ENCODE measurements at places on chromosomes 12 and 14.

GRCh38 chr14:23629832-23630396 lies 6.2 kb upstream of the DHRS2 start:
- peak; percentile 25 for ATAC-seq

- peak; percentile 54 for ATAC-seq
Observed at GRCh38 chr14:50001151-50001998, 108.5 kb downstream of the ARF6 start.

- peak; percentile 55 for ATAC-seq
Observed at GRCh38 chr14:88013750-88014349, 8.9 kb downstream of the GPR65 start.

DNA sequence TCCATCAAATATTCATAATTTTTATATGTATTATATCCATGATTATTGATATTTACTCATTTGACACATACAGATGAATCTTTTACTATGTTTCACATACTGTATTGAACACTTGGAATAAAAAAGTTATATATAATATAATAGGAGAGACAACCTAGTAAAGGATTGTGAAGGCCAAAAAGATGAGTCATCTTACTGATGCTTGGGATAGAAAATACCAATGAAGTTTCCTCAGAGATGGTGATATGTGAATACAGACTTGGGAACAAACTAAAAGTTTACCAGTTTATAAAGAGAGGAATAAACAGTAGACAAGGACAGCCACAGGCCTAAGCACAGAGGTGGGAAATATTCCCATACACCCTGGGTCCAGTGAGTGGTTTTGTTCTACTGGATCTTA lies 743.9 kb upstream of the FLRT2 start:
- ATAC-seq, result no peak

GRCh38 chr12:116827432-116827831 lies 53.8 kb downstream of the HRK start:
- ATAC-seq, result no peak

DNA sequence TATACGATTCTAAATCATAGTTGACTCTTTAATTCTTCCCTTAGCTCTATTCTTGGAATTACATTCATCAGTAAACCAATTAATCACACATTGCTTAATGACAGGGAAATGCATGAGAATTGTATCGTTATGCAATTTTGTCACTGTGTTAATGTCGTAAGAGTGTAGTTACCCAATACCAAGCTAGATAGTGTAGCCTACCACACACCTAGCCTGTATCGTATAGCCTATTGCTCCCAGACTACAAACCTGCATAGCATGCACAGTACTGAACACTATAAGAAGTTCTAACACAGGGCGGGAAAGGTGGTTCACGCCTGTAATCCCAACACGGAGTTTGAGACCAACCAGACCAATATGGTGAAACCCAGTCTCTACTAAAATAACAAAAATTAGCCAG lies 24.7 kb downstream of the HNRNPC start:
- ATAC-seq, result no peak

DNA sequence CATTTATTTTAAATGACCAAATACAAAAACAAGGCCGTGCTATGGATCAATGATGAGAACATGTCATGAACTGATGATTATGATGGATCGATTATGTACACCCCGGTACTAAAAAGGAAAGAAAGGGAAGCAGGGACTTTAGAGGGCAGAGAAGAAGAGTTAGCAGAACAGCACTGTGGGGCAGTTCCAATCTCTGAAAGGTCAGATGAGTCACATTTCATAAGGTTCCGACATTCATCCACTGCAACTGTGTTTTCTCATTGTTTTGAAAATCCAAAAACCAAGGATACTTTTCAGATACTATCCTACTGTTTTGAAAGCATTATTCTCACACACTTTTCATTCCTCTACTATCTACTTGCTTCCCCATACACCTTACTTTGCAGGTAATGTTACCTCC lies 169.3 kb downstream of the STXBP6 start:
- ATAC-seq, result no peak

DNA sequence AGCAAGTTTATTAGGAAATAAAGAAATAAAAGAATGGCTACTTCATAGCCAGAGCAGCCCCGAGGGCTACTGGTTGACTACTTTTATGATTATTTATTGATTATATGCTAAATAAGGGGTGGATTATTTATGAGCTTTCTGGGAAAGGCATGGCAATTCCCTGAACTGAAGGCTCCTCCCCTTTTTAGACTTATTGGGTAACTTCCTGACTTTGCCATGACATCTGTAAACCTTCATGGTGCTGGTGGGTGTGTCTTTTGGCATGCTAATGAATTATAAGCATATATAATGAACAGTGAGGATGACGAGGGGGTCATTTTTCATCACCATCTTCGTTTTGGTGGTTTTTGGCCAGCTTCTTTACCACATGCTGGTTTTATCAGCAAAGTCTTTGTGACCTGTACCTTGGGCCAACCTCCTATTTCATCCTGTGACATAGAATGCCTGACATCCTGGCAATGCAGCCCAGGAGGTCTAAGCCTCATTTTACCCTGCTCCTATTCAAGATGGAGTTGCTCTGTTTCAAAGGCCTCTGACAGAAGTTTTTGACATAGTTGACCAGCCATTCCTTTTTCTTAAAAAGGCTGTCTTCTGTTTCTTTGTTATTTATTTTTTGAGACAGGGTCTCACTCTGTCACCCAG lies 11.1 kb upstream of the PTGES3 start:
- no peak for ATAC-seq
